Amniotic epithelial cell (primary cell): ENCODE measurements at places on chromosomes 7 and 10.
A peak's percentile ranks its signal among the peaks of the same experiment; 100 is the strongest.

- DNase-seq: no peak
Measured at GRCh38 chr10:124308811-124309210, 109.9 kb downstream of the OAT start.

GRCh38 chr10:81909453-81909852, 34.5 kb downstream of the NRG3 start:
- no peak for DNase-seq

GRCh38 chr10:1669433-1669832, 67.9 kb downstream of the ADARB2 start:
- no peak for DNase-seq

DNA sequence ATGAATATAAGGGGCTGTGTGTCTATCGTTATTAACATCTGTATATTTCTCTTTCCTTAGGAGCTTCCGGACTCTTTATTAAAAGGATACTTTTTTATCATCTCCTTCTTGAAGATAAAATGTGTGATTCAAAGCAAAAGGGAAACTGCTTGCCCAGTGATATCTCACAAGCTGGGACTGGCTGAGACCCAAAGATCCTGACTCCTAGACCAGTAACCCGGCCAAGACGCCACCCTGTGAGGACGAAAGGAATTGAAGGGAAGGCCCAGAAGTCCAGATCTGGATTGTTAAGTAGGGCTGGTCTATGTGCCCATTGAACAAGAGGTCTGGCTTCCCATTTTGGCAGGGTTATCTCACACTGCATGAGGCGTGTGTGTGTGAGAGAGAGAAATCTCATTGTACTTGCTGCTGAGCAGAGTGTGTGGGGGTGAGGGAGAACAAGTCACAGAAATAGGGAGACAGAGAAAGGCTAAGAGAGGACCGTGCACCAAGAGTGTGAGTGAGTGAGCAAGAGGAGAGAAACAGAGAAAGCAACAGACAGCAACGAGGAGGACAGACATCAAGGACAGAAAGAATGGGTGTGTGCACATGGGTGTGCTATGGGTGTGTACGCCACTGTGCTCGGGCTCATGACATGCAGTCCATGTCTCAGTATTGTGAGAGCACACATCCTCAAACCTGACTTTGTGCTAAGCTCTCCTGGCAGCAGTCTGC, 75.4 kb downstream of the PLXNA4 start:
- DNase-seq: no peak

DNA sequence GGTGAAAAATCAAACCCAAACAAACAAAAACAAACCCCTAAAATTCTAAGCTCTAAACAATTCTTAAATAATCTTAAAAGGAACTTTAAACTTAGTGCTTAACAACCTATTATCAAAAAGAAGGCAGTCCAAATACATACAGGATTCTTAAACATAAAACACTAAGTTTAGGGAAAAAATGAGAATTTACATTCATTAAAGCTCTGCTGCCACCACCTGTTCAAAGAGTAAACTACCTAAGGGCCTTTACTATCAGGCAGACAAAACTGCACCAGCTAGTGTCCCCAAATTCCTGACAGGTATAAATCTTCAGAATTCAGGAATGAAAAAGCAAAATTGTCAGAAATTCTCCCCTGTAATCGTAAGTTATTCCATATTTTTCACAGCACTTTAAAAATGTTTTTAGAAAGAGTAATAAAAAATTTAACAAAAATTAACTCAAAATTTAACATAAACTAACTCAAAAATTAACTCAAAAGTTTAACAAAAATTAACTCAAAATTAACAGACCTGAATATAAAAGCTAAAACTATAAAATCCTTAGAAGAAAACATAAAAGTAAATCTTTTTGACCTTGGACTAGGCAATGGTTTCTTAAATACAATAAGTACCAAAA, 55.1 kb downstream of the PDZD8 start:
- peak; percentile 24 for DNase-seq

DNA sequence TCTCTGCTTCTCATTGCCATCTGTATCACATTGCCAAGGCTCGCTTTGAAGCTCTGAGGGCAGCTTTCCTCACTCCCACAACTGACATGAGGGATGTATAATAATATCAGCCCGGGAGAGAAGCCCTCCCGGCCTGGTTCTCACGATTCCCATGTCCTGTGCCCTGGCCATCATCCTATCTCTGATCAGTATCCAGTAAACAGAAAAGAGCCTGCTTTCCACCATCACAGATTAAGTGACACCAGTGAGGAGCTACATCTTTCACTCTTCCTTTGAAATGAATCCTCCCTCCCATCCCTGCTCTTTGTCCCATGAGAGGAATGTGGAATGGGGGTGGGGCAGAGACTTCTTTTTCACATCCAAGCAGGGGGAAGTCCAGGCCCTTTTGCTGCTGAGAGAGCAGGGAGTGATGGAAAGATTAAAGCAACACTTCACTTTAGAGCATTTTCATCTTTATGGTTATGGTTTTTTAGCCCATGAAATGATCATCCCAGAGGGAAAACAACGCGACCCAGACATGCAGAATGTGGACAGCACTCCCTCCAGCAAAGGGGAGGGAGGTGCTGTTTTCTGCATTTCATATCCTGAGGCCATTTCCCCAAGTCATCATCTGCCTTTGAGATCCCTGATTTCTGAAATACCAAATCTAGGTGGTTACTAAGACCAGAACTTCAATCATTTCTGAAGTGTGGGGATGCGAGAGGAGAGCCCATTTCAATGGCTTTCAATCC, 84.6 kb upstream of the LYZL1 start:
- DNase-seq: no peak

DNA sequence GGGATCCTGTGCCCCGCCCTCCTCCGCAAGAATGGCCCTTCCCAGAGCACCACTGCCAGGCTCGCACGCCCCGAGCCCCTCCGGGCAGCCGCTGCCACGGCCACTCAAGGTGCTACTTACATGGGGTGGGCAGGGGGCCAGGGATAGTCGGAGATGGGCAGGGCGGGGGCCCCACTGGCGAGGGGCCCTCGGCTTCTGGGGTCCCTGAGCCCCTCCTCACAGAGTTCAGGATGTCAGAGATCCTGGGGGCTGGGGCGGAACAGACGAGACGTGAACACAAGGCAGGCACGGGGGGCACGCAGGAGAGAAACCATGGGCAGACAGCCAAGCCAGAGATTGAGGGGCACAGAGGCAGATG, 25.6 kb downstream of the YKT6 start:
- DNase-seq: no peak

DNA sequence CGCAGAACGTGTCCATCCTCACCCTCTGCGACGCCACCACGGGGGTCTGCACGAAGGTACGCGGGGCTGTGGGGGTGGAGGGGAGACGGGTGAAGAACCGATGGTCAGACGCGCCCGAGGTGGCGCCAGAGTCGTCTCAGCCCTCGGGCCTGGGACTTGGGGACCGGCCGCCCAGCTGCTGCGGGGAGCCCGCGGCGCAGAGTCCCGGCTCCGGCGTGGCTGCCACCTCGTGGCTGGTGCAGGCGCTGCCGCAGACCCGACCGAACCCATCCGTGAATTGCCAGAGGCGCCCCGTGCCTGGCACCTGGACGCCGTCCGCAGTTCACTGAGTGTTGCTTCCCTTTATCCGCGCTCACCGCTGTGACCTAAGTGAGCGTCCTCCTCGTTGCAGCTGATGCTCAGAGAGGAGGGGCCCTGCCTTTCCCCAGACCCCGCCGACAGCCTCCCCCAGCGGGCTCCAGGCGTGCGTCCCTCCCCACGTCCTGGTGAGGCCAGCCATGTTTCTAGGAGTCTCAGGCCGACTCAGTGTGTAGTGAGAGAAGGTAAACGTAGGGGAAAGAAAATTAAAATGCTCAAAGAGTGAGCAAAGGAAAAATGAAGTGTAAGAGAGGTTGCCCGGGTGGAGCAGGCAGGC, 208.7 kb downstream of the PAXIP1 start:
- no peak for DNase-seq

DNA sequence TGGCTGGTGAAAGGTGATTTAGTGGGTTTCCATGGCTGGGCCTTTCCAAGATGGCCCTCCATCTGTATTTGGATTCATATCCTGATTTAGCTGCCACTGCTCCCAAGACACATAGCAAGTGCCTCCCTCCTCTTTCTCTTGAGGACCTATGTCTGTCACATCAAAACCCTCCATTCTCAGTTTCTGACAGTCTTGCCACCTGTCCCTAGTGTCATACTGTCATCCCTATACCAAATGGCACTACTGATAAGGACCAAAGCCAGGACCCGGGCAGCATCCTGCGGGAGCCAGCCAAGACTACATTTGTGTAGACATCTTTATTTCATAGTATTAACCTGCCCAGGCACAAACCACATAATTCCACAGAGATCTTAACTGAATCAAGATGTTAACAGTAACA, 34.8 kb downstream of the PNLIPRP2 start:
- DNase-seq: no peak

- peak; percentile 68 for DNase-seq
Measured at GRCh38 chr10:49526619-49527018, 12.3 kb downstream of the ERCC6 start.

DNA sequence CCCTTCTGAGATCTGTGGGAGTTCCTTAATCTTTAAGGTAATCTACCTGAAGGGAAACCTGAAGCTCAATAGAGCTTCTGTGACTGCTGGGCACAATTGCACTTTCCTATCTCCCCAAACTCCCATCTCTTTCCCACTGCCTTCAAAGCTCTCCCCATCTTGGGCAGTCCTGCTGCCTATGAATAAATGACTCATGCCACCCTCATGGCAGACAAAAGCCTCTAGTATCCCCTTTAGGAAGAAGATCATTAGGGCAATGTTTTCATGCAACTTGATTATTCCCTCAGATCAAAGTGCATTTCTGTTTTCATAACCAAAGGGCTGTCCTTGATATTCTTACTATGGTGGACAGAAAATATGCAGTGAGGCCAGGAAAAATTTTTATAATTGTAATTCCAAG, 704.9 kb upstream of the LRRN3 start:
- DNase-seq: no peak

DNA sequence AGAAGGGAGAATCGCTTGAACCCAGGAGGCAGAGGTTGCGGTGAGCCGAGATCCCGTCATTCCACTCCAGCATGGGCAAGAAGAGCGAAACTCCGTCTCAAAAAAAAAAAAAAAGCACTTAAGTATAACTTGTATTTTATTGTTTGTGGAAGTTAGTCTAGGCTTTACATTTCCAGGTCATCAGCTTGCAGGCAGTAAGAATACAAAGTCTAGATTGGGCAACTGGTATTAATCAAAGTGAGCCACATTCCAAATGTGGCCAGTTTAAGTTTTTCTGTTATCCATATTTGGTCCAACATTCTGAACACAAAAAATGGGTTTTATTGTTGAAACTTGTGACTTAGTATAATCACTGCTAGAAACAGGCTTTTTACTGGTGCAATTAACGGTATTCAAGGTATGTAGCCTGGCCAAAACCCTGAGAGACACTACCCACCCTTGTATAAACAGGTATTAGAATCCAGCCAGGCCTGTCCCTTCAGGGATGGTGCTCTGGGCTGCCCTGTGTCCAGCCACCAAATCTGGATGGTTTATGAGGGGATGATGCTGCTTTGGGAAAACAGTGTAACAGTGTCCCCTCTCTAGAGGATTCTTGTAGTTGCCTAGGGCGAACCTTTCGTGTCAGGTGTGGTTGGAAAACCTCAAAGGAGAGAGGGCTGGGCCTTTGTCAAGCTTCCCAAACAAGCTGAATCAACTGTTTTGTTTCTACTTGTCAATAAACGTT, 122.1 kb upstream of the EFCAB10 start:
- DNase-seq: no peak

GRCh38 chr10:132248455-132249225, 59.1 kb downstream of the STK32C start:
- DNase-seq: no peak
